ENCODE measurements at places on chromosomes 5 and 9. TPM values are rescaled to one million over a fixed set of nuclear protein-coding genes. Genes with fewer than 3 reads are reported as not detected.

DNA sequence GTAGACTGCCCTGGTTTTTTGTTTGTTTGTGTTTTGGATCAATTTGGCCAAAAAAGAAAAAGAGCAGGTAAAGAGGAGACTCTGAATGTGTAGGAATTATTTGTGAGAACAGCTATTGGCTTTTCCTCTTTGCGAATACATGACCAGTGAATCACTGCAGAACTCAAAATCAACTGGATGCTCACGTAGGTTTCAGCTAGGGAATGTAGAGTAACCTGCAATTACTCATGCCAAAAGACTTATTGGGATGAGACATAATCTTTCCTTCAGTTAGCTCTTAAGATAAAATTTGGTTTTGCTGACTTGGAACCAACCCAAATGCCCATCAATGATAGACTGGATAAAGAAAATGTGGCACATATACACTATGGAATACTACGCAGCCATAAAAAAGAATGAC, 348.0 kb downstream of the NPR3 start:
- no peaks in the 10 kb centered on the region for H3K27me3 ChIP-seq
- H3K4me3 ChIP-seq = no peak overlapping the region
- no peak overlapping the region for H3K27ac ChIP-seq
- H3K4me1 ChIP-seq = no peaks in the 10 kb centered on the region
- no peak for ATAC-seq

GRCh38 chr5:142955628-142956027, 185.5 kb downstream of the ARHGAP26 start:
- H3K4me3 ChIP-seq = no peak overlapping the region
- H3K27me3 ChIP-seq = no peaks in the 10 kb centered on the region
- ATAC-seq = no peak
- H3K27ac ChIP-seq = no peak overlapping the region

- H3K27me3 ChIP-seq = peaks cover 42% of the 10 kb centered on the region
- no peak overlapping the region for H3K4me3 ChIP-seq
- no peak for ATAC-seq
- H3K27ac ChIP-seq = no peak overlapping the region
- no peaks in the 10 kb centered on the region for H3K4me1 ChIP-seq
Observed at GRCh38 chr5:181098762-181099601, 32.0 kb downstream of the OR2V1 start.

- ATAC-seq = no peak
- no peak overlapping the region for H3K27ac ChIP-seq
- no peaks in the 10 kb centered on the region for H3K36me3 ChIP-seq
- no peaks in the 10 kb centered on the region for H3K4me1 ChIP-seq
- no peak overlapping the region for H3K4me3 ChIP-seq
- H3K27me3 ChIP-seq = no peaks in the 10 kb centered on the region
Observed at GRCh38 chr9:119974026-119974425, 604.8 kb upstream of the BRINP1 start.

- no peak for ATAC-seq
- H3K27me3 ChIP-seq = no peaks in the 10 kb centered on the region
- no peak overlapping the region for H3K4me3 ChIP-seq
- H3K36me3 ChIP-seq = no peaks in the 10 kb centered on the region
- H3K4me1 ChIP-seq = no peaks in the 10 kb centered on the region
Observed at GRCh38 chr5:156188016-156188415, 138.9 kb upstream of the SGCD start.

GRCh38 chr9:121692606-121693387, 41.4 kb downstream of the DAB2IP start:
- H3K4me3 ChIP-seq = no peak overlapping the region
- H3K4me1 ChIP-seq = no peaks in the 10 kb centered on the region
- peak overlapping the region; percentile 66 for H3K27ac ChIP-seq
- peak; percentile 67 for ATAC-seq
- H3K27me3 ChIP-seq = no peaks in the 10 kb centered on the region

- H3K27me3 ChIP-seq = no peaks in the 10 kb centered on the region
- no peaks in the 10 kb centered on the region for H3K4me1 ChIP-seq
- ATAC-seq = no peak
- no peaks in the 10 kb centered on the region for H3K36me3 ChIP-seq
Observed at GRCh38 chr5:60597572-60598320, 102.2 kb downstream of the DEPDC1B start.

- no peaks in the 10 kb centered on the region for H3K27me3 ChIP-seq
- ATAC-seq = no peak
- H3K36me3 ChIP-seq = no peaks in the 10 kb centered on the region
- no peak overlapping the region for H3K4me3 ChIP-seq
Observed at GRCh38 chr5:105350486-105351140, 1788.0 kb upstream of the NUDT12 start.

ACOT12 gene
- total RNA-seq = not detected

DNA sequence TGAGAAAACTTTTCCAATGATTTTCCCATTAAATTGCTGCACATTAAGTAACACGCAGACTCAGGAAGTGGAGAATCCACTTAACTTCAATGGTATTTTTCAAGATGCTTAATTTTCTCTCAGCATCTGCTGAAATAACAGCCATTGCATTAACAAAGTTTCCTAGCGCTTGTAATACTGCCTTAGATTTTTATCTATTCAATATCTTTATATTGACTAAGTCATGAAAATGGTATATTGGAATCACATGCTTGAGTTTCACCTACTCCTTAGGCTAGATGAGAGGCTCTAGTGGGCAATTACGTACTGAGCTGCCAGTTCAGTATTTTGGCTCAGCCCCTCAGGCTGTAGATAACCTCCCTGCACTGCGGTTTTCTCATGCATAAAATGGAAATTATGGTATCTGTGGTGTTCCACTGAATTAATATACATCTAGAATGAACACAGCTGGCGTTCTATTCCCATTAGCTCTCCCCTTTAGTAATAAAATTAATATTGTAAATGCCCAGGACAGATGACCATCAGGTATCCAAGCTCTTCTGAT, 112.9 kb downstream of the MTX3 start:
- no peaks in the 10 kb centered on the region for H3K4me1 ChIP-seq
- H3K27ac ChIP-seq = no peak overlapping the region
- no peaks in the 10 kb centered on the region for H3K36me3 ChIP-seq

C9orf153 gene
- total RNA-seq = not detected

- peak; percentile 46 for ATAC-seq
- H3K27ac ChIP-seq = no peak overlapping the region
- no peaks in the 10 kb centered on the region for H3K36me3 ChIP-seq
Observed at GRCh38 chr5:177085985-177086653, 596 bp upstream of the FGFR4 start.

GRCh38 chr5:165525271-165525670, 2019.9 kb downstream of the MAT2B start:
- H3K36me3 ChIP-seq = no peaks in the 10 kb centered on the region
- no peak for ATAC-seq
- H3K27me3 ChIP-seq = no peaks in the 10 kb centered on the region
- H3K4me1 ChIP-seq = peaks cover 10% of the 10 kb centered on the region
- H3K27ac ChIP-seq = no peak overlapping the region

GRCh38 chr5:139138809-139139208, 59.4 kb downstream of the SIL1 start:
- no peak for ATAC-seq
- H3K4me3 ChIP-seq = no peak overlapping the region
- H3K27me3 ChIP-seq = no peaks in the 10 kb centered on the region
- no peaks in the 10 kb centered on the region for H3K36me3 ChIP-seq
- H3K27ac ChIP-seq = peak overlapping the region; percentile 85
- peaks cover 81% of the 10 kb centered on the region for H3K4me1 ChIP-seq

DNA sequence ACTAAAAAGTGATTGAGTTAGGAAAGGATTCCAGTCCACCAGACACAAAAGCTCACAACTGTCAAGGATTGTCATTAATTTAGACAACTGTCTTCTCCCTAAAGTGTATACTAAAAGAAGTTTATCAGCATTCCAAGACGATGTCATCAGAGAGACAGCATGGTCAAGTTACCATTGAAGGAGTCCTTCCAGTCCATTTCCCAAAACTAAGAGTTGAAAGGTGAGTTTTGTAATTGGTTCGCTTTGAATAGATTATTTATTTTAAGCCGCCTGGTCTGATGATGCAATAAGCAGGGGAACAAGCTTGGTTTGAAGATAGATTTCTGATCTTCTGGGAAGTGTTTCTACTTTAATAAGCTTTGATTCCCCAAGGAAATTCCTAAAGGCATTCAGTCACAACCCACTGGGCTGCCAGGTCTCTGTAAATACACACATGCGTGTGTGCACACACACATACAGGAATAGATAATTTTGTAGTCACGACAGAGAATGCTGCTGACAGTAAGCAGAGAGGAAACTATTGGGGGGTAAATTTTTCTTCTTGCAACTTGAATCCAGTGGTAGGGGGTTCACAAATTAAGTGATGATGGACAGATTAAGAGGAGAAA, 234.8 kb downstream of the PIK3R1 start:
- no peak overlapping the region for H3K4me3 ChIP-seq
- H3K36me3 ChIP-seq = no peaks in the 10 kb centered on the region
- peak; percentile 78 for ATAC-seq

DNA sequence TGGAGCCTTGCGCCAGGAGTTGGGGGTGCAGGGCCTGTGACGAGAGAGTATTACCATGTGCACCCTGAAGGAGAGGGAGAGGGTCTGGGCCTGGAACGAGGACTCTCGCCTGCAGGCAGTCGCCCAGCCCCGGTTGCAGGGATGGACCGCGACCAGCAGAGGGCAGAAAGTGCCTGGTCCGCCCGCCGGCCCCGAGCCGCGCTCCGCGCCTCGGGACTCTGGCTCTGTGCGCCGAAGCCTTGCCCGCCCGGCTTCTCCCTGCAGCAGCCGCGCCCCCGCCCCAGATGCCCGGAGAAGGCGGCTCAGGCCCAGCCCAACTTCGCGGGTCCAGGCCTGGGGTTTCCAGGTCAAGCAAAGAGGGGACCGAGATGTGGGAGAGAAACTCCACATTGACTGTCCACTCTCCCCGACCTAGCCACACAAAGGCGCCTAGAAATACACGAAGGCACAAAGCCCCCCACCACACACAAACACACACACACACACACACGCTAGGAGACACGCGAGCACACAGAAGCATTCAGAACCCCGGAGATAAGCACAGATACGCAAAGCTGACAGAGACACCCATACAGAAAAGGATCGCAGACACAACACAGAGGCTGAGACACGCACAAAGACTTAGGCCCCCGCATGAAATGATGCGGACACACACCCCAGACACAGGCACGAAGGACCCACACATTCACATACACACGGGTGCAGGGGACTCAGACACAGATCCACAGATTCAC, 2.0 kb upstream of the LMX1B start:
- ATAC-seq = peak; percentile 81
- H3K4me1 ChIP-seq = peaks cover 32% of the 10 kb centered on the region
- no peak overlapping the region for H3K27ac ChIP-seq
- peaks cover 96% of the 10 kb centered on the region for H3K27me3 ChIP-seq
- H3K36me3 ChIP-seq = no peaks in the 10 kb centered on the region
- H3K4me3 ChIP-seq = no peak overlapping the region

DNA sequence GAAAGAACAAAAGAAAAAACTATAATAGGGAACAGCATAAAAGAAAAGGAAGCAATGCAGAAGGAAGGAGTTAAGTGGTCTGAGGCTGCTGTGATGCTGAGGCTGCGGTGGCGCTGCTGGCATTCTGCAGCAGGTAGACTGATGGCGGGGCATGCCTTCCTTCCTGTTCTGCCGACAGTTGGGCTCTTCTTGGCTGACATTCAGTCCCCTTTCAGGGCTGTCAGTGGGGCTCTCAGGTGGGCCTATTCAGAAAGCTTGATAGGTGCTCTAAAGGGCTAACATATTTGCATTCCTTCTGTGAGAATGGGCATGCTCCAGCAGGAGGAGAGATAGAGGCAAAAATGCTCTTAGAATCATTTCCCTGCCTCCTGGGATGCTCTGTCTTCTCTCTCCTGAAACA, 5.1 kb upstream of the CLINT1 start:
- no peak for ATAC-seq
- H3K36me3 ChIP-seq = no peaks in the 10 kb centered on the region
- H3K27me3 ChIP-seq = no peaks in the 10 kb centered on the region
- no peak overlapping the region for H3K27ac ChIP-seq
- H3K4me1 ChIP-seq = no peaks in the 10 kb centered on the region

PRDM9 gene
- total RNA-seq = not detected

GRCh38 chr5:93165559-93165958, 415.5 kb downstream of the NR2F1-AS1 start:
- H3K27ac ChIP-seq = no peak overlapping the region
- no peak for ATAC-seq
- no peaks in the 10 kb centered on the region for H3K4me1 ChIP-seq
- H3K4me3 ChIP-seq = no peak overlapping the region
- no peaks in the 10 kb centered on the region for H3K27me3 ChIP-seq
- H3K36me3 ChIP-seq = no peaks in the 10 kb centered on the region

DNA sequence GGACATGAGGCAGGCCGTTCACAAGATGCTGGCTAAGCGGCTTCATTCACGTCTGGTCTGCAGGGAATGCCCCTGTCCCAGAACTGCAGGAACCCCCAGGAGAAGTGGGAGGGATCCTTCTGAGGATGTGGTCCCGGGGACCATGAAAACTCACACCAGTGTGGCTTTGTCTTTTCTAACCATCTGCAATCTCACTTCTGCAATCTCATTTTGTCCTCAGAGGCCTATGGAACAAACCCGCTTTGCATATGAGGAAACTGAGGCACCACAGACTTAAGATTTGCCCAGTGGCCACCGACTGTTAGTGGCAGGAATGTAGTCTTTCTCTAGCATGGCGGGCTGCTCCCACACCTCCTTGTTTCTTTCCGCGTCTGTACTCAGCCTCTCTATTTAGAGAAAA, 6.9 kb downstream of the CXCL14 start:
- H3K27ac ChIP-seq = no peak overlapping the region
- no peak for ATAC-seq
- H3K36me3 ChIP-seq = no peaks in the 10 kb centered on the region
- H3K4me1 ChIP-seq = no peaks in the 10 kb centered on the region

EPB41L4B gene
- total RNA-seq = 1.2 TPM

DNA sequence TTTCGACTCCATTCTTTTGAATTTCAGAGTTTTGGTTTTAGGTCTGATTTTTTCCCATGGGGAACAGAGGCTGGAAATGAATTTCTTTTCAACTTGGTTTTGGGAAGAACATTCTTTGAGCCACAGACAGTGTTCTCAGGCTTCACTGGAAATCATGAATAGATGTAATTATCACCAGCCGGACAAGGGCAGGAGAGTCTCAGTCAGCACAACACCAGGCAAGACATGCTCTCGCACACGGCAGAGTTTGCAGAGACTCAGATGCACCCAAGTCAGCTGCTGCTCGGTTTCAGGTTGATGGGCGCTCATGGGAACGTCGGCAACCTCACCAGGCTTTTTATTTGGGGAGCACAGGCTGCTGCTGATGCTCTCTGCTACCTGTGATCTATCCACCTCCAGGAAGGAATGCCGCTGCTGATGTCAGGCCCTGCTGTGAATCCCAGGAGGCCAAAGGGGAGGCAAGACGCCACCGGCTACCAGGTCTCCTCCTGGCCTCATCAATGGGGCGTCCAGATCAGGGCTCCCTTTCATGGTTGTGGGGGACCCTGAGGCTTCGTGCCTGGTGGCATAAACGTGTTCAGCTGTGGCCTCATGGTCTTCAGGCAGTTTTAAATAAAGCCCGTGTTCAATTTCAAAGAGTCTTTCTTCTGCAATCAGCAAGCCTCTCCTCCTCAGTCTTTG, 332.3 kb upstream of the IRX4 start:
- H3K4me3 ChIP-seq = no peak overlapping the region
- no peaks in the 10 kb centered on the region for H3K4me1 ChIP-seq
- no peak overlapping the region for H3K27ac ChIP-seq
- ATAC-seq = no peak
